ENCODE measurements at places on chromosomes 11 and 22.
A peak's percentile ranks its signal among the peaks of the same experiment; 100 is the strongest.

DNA sequence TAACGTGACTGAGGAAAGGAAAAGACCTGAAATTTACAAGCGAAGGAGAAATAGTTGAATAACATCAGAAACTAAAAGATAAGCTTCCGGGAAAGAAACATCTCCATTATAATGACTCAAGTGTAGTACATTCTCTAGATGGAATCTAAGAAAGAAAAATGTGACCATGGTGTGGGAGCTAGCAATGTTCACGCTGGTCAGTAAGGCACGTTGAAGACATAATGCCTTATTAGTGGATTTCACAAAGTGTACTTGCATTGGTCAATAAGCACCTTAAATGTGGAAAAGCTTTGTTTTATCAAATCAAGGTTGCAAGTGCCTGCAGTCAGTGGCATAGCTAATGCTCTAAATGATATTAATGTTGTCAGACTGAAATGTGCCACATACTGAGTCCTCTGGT is 2.8 kb upstream of the LARGE1 start:
- no peak for DNase-seq

GRCh38 chr11:30282289-30282631 is 40.6 kb upstream of the ARL14EP start:
- no peak for DNase-seq

- no peak for DNase-seq
Measured at GRCh38 chr22:47432683-47433082, 670.2 kb downstream of the TBC1D22A start.

- DNase-seq, result peak; percentile 30
Measured at GRCh38 chr22:29872144-29872893, 10.7 kb upstream of the MTMR3 start.
